ENCODE measurements at places on chromosomes 13 and 19.

DNA sequence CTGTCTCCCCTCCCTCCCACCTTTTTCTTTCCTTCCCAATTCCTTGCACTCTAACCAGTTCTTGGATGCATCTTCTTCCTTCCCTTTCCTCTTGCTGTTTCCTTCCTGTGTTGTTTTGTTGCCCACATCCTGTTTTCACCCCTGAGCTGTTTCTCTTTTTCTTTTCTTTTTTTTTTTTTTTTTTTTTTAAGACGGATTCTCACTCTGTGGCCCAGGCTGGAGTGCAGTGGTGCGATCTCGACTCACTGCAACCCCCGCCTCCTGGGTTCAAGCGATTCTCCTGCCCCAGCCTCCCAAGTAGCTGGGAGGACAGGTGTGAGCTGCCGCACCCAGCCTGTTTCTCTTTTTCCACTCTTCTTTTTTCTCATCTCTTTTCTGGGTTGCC, 6.9 kb downstream of the MYADM start:
- no peak for DNase-seq

DNA sequence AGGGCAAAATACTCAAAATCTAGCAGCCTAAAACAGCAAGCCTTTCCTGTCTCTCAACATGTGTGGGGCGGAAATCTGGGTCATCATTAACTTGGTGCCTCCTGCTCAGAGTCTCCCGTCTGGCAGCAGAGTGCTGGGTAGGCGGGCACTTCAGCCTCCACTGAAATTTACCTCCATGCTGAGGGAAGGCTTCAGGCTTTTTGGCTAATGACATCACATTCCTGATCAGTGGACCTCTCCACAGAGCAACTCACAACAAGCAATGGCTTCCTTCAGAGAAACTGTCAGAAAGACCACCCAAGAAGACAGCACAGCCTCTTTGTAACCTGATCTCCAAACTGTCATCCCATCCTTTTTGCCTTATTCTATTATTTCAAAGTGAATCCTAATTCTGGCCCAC, 1109.0 kb downstream of the UQCRFS1 start:
- DNase-seq: no peak

- no peak for DNase-seq
Measured at GRCh38 chr13:27259831-27260230, 8.5 kb downstream of the RPL21 start.

GRCh38 chr13:102901615-102902305, 55.9 kb downstream of the ERCC5 start:
- DNase-seq: no peak

DNA sequence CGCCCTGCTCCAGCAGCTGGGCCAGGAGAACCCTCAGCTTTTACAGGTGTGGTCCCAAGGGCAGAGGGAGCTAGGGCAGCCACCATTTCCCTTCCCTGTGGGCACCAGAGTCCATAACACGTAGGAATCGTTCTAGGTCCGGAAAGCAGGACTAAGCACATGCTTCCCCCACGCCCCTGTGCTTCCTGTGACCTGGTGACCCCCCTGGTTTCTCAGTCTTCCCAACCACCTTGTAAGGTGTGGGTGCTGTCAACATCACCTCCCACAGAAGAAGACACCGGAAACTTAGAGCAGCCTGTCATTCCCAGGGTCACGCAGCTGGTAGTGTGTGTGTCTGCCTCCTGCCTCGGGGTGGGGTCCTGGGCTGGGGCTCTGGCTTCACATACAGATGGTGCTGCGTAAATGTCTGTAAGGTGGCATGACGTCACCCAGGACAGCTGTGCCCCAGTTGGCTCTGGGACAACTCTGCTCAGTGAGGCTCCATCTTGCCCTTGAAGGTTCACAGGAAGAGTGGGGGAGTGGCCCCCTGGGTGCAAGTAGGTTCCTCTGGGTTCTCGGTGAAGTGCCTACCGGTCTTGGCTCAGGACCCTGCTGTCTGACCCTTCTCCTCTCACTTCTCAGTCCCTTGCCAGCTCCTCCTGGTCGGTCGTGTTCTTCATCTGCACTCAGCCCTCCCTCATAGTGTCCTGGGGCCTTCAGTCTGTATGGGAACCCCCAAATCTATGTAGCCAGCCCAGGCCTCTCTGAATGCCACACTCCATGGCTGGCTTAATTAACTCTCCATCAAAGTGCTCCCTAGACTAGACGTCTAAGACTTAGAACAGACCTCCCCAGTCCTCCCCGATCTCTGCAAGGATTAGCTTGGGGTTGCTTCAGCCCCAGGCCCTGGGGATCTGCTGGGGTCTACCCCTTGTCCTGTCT, 4.0 kb downstream of the RAD23A start:
- no peak for DNase-seq

GRCh38 chr19:4455719-4456475, 1.7 kb downstream of the UBXN6 start:
- no peak for DNase-seq

DNA sequence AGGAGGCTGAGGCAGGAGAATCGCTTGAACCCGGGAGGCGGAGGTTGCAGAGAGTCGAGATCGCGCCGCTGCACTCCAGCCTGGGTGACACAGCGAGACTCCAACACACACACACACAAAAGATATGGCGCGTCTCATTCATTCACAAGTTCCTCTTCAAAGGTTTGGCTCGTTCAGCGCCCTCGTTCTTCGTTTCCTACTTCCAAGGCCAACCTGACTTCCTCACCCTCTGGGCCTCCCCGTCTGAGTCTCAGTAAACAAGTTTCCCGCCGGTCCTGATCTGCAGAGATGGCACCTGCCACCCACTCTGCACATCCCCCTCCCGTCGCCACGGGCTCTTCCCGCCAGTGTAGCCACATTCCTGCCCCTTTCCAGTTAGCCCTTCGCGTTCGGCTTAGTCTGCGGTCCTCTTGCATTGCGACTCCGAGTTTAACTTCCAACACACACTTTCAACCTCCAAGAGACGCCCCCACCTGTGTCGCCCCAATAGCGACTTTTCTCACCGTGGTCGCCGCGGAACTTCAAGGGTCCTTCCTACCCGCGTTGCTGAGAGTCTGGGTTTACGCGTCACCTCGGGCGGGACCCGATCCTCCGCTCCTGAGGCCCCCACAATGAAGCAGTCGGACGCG, 1.3 kb upstream of the BSG start:
- peak; percentile 36 for DNase-seq

- DNase-seq: no peak
Measured at GRCh38 chr13:98721825-98722510, 30.5 kb downstream of the SLC15A1 start.

DNA sequence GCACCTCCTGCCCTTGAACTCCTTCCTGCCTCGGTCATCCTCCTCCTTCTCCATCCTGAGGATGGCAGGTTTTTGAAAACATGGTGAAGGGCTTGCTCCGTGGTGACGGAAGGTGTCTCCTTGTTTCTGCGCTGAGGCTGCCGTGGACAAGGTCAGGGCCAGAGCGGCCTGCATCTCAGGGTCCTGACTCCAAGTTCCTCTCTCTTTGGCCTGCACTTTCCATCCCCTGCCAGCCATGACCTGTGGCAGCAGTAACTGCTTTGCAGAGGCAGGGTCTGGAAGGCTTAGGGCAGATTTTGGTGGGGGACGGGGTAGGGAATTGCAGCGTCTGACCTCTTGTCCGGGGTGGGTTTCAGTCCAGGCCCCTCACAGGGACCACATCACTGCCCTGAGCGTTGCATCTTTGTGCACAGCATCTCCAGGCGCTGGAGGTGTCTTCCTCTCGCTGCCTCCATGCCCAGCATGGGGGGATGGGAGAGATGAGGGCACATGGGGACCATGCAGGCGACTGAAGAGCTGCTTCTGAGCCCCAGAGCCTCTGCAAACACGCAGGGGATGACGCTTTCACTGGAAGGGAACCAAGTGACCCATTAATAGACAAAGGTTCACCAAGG, 216.8 kb downstream of the TEX29 start:
- no peak for DNase-seq

Measured in activated CD8-positive, alpha-beta memory T cell treated with anti-CD3 and anti-CD28 coated beads for 48 hours (primary cell).